ENCODE measurements at places on chromosomes 16 and 17.

DNA sequence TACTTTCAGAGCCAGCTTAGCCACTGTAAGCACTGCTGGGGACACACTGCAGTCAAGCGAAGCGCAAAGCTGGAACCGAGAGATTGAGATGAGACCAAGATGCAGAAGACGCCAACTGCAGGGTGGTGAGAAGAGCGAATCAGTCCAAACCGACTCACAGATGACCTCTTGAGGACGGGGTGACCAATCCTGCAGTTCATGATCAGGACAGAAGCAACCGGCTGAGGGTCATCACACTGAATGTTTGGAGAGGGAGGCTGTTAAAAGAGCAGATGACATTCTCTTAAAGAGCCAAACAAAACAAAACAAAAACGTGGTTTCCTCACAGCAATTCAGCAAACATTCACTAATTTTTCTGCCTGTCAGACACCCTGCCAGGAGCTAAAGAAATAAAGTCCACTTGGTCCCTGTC, 8.5 kb downstream of the HASPIN start:
- no peak for DNase-seq

DNA sequence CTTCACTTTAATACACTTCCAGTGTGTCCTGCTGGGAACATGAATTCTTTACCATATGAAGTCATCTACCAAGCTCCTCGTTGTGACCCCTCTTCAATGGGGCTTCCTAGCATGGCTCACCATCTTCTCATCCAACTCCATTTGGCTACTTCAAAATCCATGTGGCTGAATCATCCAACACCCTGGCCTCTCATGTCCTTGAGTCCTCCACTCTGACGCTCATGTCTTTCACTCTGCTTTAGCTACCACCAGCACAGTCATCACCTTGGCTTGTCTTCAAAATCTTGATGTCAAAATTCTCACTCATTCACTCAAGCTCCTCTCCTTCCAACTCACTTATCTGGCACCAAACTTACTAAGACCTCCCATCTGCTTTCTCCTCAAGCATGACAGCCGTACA, 35.8 kb downstream of the AMFR start:
- DNase-seq, result peak; percentile 86

GRCh38 chr16:30766933-30767284, 4.8 kb downstream of the RNF40 start:
- DNase-seq, result no peak

DNA sequence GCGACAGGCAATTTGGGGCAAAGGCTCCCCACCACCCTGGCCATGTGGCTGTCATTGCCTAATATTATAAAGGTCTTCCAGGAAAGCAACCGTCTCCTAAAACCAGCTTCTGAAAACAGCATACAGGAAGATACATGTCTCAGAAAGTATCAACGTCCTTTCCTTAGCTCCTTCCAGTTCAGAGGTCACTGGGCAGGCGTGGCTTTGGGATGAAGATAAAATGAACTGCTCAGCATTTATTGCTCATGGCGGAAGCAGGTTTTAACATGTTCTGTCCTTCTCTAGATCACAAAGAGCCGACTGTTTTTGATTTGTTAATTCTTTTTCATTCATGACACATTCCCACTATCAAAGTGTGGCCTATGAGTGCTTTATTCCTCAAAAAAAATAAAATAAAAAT, 8.0 kb downstream of the CFAP20 start:
- no peak for DNase-seq

GRCh38 chr16:4894276-4895150, 42.4 kb downstream of the PPL start:
- no peak for DNase-seq

GRCh38 chr17:12973496-12974004, 44.3 kb downstream of the ELAC2 start:
- DNase-seq, result no peak

DNA sequence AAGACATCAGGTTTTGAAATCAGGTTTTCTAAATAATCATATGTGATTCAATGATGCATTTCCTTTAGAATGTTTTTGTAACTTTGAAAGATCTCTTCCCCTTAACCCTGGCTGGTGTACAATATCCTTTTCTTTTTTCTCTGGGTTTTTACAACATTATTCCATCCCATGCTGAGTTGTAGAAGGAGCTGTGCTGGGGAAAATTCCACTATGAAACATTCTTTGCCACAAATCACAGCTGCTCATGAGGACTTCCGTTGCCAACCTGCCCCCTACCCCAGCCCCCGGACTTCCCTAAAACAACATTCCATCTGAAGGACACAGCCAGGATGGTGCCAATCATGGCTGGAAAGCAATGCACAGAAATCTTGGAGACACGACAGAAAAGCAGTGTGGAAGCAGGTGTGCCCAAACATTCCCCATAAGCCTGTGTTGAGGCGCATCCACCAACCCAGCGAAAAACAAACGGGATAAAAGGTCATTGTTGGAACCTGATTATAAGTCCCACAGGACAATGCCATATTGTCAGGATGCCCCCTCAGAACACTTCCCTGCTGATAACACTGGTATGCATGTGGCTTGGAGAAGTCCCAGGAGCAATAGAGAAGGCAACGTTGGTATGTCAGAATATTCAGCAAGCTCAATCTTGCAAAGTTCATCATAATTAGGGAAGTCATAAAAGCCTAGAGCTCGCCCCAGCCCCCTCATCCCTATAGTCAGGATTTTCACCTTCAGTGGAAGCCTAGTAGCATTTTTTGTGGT, 475.0 kb downstream of the HS3ST3B1 start:
- DNase-seq, result peak; percentile 42

DNA sequence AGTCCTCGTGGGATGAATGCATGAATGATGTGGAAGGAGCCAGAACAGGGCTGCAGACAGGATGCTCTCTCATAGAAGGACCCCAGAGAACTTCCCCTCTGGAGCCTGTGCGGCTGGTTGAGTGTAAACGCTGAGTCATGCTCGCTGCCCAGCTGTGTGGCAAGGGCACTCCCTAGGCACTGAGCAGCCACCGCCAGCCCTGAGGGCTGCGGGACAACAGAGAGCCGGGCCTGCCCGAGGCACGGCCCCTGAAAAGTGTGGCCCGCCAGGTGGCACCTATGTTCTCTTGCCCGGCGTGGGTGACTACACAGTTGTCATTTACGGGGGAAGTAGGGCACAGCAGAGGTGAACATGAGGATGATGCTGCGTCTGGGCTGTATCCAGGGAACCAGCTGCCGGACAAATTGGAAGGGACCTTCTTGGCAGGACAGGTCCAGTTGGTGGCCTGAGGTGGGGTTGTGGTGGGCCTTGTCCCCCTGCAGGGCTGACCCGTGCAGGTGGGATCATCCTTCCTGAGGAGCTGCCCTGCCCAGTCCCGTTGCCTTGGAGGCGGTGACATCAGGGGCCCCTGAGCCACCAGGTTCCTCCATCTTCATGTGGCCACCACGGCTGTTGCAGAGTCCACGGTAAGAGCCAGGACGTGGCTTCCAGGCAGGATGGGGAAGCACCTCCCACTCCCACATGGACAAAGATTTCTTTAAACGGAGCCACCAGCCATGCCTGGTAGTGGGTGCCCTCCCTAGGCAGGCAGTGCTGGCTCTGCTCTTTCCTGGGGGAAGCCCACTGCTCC, 94.8 kb upstream of the CBX4 start:
- peak; percentile 67 for DNase-seq

GRCh38 chr17:47807421-47807820, 14.2 kb downstream of the OSBPL7 start:
- DNase-seq, result no peak

GRCh38 chr17:72136692-72137091, 15.9 kb downstream of the SOX9 start:
- peak; percentile 59 for DNase-seq

GRCh38 chr17:6435968-6436367, 1.0 kb upstream of the AIPL1 start:
- DNase-seq, result peak; percentile 76

- DNase-seq, result peak; percentile 80
Measured at GRCh38 chr16:24685539-24686432, 43.7 kb upstream of the TNRC6A start.

DNA sequence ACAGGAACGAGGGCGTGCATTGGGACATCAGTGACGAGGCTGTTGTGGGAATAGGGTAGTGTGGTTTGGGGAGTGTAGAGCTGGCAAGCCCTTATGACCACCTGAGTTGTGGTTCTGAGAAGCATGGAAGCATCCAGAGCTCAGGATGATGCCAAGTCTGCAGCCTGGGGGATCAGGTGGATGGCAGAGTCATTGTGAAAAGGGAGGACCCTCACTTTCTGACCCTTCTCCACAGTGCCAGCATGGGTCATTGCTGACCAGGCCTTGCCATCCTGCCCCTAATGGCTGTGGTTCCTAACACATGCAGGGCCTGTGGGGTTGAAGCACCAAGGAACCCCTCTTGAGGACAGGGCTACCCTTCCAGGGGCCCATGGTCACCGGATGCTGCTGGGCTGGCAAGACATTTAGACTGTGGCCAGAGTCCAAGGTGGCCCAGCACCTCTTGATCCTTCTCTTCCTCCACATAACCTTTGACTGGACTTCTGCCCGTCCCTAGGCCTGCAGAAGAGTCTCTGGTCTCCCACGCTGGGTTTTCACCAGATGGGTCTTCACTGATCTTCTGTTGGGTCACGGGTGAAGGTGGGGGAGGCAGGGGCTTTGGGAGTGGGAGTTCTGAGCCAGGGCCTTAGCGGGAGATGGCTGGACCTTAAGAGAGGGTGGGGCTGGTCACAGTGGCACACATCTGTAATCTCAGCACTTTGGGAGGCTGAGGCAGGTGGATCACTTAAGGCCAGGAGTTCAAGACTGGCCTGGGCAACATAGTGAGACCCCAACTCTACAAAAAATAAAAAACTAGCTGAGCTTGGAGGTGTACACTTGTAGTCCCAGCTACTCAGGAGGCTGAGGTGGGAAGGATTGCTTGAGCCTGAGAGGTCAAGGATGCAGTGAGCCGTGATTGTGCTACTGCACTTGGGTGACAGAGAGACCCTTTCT, 2.0 kb upstream of the PLA2G15 start:
- no peak for DNase-seq

- DNase-seq, result no peak
Measured at GRCh38 chr16:12757546-12757945, 46.1 kb downstream of the CPPED1 start.

DNA sequence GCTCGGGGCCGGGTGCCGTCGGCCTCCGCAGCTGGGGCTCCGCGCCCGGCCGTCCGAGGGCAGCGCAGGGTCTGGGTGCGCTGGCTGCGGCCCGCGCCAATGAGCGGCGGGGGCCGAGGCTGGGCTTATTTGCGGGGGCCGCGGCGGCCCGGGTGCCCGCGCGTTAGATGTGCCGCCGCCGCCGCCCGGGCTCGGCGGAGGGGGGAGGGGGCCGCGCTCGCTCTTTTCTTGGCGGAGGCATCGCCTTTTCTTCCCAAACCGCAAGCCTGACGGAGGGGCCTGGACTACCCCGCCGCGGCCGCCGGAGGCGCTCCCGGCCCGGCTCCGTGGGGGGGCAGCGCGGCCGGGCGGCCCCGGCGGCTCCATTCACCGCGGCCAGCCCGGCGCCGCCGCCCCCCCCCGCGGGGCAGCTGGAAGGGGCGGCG, at the start of gene NOTUM:
TSS of gene NOTUM (minus strand) at position 101 of the 425 bp plus-strand sequence. CDS start 278 bp downstream, outside the sequence.
- no peak for DNase-seq

DNA sequence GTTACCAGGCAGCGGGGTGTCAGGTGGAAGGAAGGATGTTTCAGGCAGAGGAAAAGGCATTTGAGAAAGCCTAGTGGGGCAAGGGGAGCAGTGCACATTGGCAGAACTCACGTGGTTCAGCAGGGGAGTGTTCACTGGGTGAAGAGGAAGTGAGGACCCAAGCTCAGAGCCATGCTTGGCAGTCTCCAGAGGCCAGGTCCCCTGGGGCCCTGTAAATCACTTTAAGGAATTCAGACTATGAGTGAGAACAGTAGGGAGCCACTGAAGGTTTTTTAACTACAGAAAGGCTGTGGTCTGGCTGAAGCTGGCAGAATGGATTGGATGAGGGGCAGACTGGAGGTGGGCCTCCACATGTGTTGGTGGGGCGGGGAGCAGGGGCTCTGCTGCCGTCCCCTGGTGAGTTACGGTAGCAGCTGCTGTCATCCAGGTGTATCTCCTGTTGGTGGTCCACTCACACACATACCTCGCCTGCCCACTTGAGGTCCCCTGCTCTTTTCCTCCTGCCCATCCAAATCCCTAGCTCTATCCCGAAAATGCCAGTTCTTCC, 5.1 kb downstream of the CLEC16A start:
- DNase-seq, result peak; percentile 92

DNA sequence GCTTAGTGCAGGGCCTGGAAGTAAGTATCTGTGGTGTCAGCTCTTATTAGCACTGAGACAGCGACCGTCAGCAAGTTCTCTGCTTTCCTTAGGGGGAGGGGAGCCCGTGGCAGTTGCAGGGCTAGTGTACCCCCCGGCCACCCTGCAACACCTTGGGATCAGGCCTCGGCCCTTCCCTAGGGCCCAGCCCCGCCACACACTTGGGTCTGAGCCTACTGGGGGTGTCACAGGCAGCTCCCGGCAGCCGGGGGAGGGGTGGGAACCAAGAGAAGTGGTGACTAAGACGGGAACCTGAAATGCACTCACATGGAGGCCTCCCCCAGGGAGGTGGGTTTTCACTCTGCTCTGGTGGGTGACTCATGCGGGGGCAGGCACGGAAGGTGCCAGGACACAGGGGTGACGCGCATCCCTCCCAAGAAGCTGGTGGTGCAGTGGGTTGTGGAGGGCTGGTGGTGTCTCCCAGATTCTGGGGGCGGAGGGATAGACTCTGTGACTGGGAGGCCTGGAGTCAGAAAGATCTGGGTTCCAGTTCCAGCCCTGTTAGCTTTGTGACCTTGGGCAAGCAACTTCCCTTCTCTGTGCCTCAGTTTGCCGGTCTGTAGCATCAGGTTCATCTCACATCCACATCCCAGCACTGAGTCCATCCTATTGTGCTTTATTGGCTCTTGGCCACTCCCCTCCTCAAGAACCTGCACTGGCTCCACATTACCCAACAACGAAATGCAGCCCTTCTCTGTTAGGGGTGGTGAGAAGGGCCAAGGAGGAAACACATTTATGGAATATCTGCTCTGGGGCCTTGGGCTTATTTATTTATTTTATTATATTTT, 44.5 kb downstream of the LAT start:
- peak; percentile 97 for DNase-seq

DNA sequence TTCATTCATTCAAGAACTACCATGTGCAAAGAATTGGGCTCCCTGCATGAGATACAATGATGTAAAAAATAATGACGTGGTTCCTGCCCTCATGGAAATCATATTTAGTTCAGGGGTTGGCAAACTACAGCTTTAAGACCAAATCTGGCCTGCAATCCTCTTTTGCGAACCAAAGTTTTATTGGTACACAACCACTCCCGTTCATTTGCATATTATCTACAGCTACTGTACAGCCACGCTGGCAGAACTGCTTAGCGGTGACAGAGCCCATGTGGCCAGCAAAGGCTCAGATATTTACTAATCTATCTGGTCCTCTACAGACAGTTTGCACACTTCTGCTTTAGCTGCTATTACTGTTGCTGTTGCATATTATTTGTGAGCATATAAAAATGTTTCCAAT, 167.7 kb downstream of the XYLT1 start:
- DNase-seq, result no peak

- peak; percentile 59 for DNase-seq
Measured at GRCh38 chr17:66373944-66374817, 71.8 kb downstream of the PRKCA start.
